Stimulated activated CD8-positive, alpha-beta memory T cell treated with anti-CD3 and anti-CD28 coated beads, Interleukin-4, amount 100 ng/mL, for 1 hour (primary cell): ENCODE measurements at places on chromosomes 1 and 21.

GRCh38 chr21:41011098-41011731, 156.7 kb upstream of the BACE2 start:
- DNase-seq: no peak

DNA sequence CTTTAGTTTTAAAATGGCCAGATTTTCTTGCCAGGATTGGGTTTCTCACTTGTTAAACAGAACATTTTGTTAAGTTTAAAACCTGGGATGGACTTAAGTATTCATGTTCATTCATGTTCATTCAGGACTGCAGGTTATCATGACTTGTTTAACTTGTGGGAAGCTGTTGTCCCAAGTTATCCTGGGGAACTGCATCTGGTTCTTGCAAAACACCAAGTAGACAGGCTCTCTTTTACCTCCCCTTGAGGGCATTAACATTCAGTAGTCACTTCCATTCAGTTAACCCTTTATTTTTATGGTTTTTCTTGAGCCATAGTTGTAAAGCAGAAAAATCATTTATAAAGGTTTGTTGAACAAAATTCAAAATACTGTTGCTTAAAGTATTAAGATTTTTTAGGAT, 8.1 kb downstream of the SOD1 start:
- DNase-seq: no peak

- DNase-seq: no peak
Observed at GRCh38 chr1:32115496-32115895, 7.6 kb downstream of the KPNA6 start.

DNA sequence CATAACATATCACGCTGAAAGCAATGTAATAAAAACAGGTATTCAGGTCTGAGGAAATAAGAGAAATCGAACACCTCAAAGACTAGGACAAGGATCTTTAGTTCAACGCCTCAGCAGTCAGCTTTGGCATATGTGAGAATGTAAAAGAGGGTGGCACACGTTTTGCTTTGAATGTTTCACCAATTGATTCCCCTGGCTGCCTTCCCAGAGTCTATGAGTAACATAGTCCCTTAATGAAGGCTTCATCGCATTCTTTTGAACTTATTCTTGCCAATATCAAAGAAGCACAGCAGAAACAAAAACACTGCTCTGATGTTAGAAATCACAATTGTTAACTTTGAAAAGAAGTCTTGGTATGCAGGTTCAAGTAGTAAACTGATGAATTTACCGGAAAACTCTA, 764.8 kb downstream of the ADGRL2 start:
- DNase-seq: no peak

DNA sequence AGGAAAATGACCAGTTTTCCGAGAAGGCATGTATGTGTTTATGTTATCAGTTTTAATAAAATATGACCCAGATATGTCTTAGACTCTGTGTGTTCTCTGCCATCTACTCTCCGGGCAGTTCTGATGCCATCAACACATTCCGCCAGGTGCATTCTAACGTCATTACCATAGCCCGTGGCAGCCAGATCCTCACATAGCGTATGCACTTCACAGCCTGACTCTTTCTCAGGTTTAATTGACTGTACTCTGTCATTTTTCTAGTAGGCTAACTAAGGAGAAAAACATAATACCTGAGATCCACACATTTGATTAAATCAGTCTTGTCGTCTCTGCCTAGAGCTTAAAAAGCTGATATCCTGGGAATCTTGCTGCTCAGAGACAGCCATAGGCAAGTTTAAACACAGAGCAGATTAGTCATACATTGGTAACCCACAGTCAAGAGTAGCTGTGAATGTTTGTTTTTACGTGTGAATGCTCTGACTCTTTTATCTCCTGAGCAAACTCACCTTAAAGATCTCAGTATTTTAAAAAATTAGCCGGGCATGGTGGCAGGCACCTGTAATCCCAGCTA, 175.9 kb downstream of the GREM2 start:
- no peak for DNase-seq

GRCh38 chr1:114025609-114026401, 46.5 kb downstream of the OLFML3 start:
- no peak for DNase-seq

- no peak for DNase-seq
Observed at GRCh38 chr1:62269851-62270495, 49.3 kb downstream of the KANK4 start.

GRCh38 chr1:44031252-44032169, at the start of gene SLC6A9:
SLC6A9 (minus strand) TSS chr1:44031462; CDS start chr1:44024277, 7,185 bp downstream.
- DNase-seq: no peak

DNA sequence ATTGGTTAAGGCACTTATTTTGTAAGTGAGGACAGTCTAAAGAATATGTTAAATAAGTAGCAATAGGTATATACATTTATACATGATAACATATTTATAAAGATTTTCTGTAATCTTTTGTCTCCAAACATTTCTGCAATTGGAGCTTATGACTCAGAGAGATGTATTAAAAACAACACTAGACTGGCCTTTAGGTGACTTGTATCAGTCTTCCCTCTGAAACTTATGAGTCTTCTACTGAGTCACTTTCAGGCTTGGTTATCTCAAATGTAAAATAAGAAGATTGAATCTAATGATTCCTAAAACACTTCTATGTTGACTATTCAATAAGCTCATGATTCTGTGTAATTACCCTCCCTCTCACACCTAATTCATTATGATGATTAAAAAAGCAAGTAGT, 672.6 kb upstream of the NEGR1 start:
- no peak for DNase-seq

DNA sequence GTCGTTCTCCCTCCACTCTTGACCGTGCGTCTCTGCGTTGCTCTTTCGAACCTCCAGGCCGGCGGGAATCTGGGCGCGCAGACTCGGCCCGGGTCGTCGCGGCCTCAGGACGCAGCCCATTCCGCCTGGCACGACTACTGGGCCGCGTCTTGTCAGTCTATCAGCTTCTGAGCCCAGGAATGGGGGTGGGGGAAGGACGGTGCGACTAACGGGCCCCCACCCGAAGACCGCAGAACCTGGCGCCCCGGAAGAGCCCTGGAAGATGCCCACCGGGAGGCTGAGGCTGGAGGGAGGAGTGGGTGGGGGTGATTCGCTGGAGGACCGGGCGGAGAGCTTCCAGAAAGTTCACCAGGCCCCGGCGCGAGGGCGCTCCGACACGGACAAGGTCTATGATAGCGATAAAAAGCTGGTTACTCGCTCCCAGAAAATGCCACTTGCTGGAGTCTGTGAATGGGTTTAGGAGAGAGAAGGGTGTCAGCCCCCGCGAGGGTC, 1.7 kb upstream of the DMRTA2 start:
- DNase-seq: no peak

- peak; percentile 64 for DNase-seq
Observed at GRCh38 chr1:15949453-15950245, 26.3 kb downstream of the ZBTB17 start.

- DNase-seq: no peak
Observed at GRCh38 chr1:69744381-69744780, 176.7 kb downstream of the LRRC7 start.

- no peak for DNase-seq
Observed at GRCh38 chr1:107637101-107637500, 327.9 kb downstream of the VAV3 start.

DNA sequence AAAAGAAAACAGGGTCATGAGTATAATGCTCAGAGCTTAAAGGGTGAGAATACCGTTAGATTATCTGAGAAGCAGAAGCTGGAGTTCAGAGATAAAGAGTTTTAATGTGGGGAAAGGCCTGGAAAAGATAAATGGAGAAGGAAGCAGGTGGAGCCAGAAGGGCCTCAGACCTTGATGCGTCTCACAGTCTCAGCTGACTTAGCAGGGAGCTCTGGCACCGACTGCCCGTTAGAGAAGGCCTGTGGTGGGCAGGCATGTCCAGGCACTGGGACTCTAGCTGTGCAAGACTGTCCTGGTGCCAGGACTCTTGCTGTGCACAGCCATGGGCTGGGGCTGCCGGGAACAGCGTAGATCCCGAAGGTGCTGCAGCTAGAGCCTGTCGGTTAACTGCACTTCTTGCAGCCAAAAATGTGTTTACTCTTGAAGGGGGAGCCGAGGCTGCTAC, 3.8 kb upstream of the SLAMF9 start:
- DNase-seq: no peak

DNA sequence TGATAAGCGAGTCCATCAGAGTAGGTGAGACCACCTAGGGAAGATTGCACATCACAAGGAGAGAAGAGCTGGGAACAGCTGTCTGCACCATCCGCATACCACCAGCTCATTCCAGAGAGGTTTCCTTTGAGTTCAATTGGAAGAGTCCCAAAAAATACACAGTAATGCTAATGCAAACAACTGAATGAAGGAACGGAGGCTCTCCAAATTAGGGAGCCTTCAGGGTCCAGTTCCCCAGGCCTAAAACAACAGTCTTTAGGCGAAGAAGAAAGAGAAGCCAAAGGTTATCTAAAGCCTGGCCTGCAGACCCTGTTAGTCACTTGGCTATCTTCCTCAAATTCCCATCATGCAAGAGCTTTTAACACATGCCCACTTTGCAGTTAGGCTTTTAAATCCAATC, 246.4 kb downstream of the PBX1 start:
- DNase-seq: no peak

GRCh38 chr1:167136191-167136614, 42.3 kb downstream of the STYXL2 start:
- no peak for DNase-seq

DNA sequence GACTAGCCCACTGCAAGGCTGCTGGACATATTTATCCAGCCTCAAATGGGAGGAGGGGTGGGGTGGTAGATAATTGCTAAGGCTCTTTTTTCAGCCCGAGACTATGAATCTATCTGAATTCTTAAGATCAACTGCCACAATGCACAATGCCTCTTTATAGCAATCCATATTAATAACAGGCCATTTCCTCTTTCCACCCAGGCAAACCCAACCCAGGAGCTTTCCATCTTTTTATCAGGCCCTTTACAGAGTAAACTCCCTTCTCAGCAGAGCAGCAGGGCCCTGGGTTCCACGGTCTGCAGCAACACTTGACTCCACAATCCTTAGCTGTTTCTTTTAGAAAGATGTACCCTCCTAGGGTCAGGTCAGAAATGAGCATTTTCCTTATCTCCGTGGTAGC, 806 bp downstream of the DDOST start:
- no peak for DNase-seq

- DNase-seq: no peak
Observed at GRCh38 chr1:208747979-208748378, 503.8 kb upstream of the PLXNA2 start.

DNA sequence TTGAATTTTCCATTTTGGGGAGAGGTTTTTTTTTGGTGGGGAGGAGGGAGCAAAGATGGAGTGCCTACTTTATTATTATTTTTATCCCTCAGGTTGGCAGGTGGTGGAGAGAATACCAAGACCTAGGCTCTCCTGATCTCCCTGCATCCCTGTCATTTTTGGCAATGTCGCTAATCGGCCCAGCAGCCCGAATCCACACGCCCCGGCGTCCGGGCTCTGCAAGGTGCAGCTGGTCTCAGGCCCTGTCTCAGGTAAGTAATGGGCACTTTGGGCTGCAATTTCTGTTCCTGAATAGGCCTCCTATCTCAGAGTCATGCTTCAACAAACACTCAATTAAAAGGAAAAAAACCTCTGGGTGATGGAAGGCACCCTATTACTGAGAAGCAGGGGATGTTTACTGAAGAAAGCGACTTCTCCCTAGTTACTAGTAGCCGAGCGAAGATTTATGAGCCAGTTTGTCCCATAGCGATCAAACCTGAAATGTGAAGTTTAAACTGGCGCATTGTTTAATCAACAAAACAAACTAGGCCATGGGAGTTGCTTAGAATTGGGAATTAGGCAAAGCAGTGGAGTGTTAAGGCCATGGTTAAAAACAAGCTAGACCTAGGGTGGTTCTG, 137.8 kb downstream of the RWDD3 start:
- DNase-seq: no peak

DNA sequence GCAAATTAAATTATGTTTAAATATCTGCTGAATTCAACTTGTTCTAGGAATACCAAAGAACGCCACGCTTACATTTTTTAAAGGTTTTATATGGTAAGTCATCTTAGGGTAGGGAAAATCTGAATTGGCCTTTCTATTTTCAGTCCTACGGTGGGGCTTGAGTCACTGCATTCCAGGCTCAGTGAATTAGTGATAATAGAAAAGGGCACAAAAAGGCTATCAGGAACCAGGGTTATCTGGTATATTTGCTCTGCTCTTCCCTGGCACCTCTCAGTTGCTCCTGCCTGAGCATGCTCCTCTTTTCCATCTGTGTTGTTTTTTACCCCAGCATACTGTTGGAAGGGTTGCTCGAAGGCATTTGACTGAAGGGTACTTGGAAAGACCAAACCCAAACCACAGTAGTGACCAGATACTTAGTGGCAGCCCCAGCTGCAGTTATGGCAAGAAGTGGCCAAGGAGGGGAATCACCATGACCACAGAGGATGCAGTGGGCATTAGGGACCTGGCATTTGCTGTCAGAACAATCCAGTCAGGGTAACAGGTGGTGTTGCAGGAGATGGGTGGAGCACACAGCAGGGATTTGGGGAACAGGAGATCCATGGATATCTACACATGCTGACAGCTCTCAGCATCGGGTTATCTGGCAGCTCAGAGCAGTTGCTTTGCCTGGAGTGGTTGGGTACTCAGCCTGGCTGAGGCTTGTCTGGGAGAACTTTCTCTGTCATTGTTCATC, 2.3 kb downstream of the OVAAL start:
- no peak for DNase-seq

- no peak for DNase-seq
Observed at GRCh38 chr21:41926117-41926806, 27.6 kb downstream of the C2CD2 start.

GRCh38 chr1:36590771-36591170, 108.1 kb upstream of the CSF3R start:
- DNase-seq: no peak

- DNase-seq: no peak
Observed at GRCh38 chr21:43331962-43332828, 94.7 kb downstream of the SIK1 start.

GRCh38 chr1:217769768-217770167, 138.6 kb downstream of the SPATA17 start:
- DNase-seq: no peak

DNA sequence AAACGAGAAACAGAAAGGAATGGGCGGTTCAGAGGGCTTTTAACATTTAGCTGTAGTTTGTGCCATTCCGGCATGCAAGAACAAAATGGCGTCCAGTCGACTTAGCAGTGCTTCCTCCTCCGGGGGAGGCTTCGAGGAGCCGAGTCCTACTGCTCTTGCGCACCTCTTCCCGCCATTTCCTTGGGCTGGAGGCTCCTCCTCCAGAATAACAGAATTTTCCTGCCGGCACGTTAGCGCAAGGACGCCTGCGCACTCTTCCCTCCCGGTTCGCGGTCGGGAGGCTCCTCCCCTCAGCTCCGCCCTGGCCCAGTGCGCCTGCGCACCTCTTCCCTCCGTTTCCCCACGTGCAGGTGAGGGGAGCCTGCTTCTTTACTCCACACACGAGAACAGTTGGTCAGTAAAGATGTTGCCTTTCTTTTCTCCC, 1.0 kb downstream of the DMRTB1 start:
- DNase-seq: no peak

DNA sequence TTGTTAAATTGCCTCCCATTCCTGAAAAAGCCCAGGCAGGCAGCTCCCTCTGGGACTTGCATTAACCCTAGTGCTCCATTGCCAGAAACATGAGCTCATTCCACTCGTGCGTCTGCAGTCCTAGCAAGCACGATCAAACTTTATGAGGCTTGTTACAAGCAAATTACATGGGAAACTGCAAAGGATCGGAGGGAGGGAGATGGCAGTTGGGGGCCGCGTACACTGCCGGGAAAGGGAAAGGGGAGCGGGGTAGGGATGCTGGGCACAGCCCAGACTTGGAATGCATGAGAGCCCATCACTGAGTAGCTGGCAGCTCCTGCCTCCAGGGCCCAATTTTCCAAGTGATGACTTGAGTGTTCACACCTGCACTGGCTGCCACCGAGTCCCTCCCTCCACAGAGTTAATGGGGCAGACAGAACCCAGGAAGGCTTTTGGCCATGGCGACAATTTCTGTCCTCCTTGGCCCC, 169.9 kb downstream of the BRINP2 start:
- DNase-seq: no peak
